Progenitor cell of endocrine pancreas (in vitro differentiated cells): ENCODE measurements at places on chromosomes 13 and 19. TPM values are rescaled to one million over a fixed set of nuclear protein-coding genes. Genes with fewer than 3 reads are reported as not detected.

GRCh38 chr13:75836441-75836840, 200.3 kb downstream of the LMO7 start:
- DNase-seq = no peak

- DNase-seq = peak; percentile 17
These were observed 618 bp downstream of the TMEM38A start for GRCh38 chr19:16661480-16662034.

DNA sequence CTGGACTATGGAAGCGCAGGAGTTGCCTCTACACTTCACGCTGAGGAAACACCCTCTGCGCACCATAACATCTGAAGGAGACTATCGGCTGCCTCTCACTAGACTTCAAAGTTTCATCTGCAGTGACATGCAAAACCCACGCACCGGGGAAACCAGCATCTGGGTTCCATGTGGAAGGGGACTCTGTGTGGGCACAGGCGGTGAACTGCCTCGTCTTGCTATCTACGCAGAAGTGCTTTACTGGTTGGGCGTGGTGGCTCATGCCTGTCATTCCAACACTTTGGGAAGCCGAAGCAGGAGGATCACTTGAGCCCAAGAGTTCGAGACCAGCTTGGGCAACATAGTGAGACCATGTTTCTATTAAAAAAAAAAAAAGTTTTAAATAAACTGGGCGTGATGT, 116.4 kb downstream of the STK24 start:
- no peak for DNase-seq

DNA sequence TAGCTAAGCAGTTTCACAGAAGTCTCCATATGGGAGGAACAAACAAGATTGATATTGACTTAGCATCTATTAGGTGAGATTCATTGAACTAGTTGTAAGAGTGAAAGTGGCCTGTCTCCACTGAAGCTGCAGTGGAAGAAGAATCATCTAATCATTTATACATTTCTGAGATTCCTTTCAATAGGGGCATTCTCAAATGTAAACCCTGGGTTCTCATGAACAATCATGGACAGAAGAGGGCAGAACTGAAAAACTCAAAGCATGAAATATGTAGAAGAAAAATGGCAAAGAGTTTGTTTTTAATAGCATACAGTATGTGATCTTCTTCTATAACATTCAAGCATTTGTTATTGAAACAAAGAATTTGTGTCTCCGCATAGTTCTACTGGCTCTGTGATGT, 17.6 kb upstream of the POSTN start:
- no peak for DNase-seq

DNA sequence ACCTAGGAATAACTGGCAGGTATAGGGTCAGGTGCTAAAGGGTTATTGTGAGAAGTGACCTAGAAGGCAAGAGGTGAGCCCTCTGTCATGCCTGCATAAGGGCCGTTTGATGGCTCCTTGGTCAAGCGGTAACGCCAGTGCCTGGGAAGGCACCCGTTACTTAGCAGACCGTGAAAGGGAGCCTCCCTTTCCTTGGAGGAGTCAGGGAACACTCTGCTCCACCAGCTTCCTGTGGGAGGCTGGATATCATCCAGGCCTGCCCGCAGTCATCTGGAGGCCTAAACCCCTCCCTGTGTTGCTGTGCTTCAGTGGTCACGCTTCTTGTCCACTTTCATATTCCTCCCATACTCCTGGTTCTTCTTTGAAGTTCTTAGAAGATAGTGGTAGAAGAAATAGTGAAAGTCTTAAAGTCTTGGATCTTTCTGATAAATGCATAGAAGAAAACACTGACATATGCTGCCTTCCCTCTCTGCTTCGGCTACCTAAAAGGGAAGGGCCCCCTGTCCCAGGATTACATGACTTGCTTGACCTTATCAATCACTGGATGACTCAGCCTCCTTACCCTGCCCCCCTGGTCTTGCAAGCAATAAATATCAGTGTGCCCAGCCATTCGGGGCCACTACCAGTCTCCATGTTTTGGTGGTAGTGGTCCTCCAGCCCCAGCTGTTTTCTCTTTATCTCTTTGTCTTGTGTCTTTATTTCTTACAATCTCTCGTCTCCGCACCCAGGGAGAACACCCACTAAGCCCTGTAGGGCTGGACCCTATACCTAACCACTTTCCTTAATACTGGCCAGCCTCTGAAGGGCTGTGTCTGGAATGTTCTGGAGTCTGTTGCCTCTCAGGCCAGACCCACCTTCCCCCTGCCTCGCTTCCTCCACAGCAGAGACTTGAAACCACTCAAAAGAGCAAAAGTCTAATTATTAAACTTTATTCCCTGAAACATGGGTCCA, 16.1 kb upstream of the ABCC4 start:
- no peak for DNase-seq

GRCh38 chr19:33781996-33782395, 14.7 kb upstream of the KCTD15 start:
- DNase-seq = no peak

DNA sequence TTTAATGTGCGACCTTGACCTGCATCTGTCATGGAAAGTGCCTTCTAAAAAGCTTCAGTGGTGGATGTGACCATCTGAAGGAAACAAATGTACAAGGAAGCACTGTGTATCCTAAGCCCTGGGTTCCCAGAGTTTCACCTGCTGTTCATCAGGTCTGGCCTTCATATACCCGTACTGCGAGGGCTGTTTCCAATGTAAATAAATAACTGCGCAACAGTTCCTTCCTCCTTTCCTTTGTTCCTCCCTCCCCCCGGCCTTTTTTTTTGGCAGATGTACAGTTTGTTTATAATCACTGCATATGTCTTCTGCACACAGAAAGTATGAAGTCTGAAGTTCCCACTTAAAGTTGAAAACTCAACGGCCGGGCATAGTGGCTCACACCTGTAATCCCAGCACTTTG, 5.2 kb downstream of the FAAP24 start:
- DNase-seq = no peak

Gene NKG7
- not detected in 2 replicates for total RNA-seq

Gene TINCR
- 0.60 and 1.0 TPM in 2 replicates for total RNA-seq

Gene FAM216B
- not detected in 2 replicates for total RNA-seq

Gene IRGQ
- 57.6 and 63.6 TPM in 2 replicates for total RNA-seq

Gene PGLYRP1
- not detected in 2 replicates for total RNA-seq
